Progenitor cell of endocrine pancreas (in vitro differentiated cells): ENCODE measurements at places on chromosomes 12 and 14. TPM values are rescaled to one million over a fixed set of nuclear protein-coding genes. Genes with fewer than 3 reads are reported as not detected.
A peak's percentile ranks its signal among the peaks of the same experiment; 100 is the strongest.

- H3K4me1 ChIP-seq: peaks cover 7% of the 10 kb centered on the region
- no peak for DNase-seq
- no peak overlapping the region for H3K27ac ChIP-seq
- H3K36me3 ChIP-seq: peaks cover 8% of the 10 kb centered on the region
- H3K27me3 ChIP-seq: no peaks in the 10 kb centered on the region
Observed at GRCh38 chr12:57830393-57830792, 11.9 kb upstream of the AVIL start.

GRCh38 chr14:22481546-22481945 is 107.5 kb downstream of the DAD1 start:
- H3K4me1 ChIP-seq: peaks cover 33% of the 10 kb centered on the region
- peaks cover 21% of the 10 kb centered on the region for H3K27me3 ChIP-seq
- no peak overlapping the region for H3K4me3 ChIP-seq
- no peaks in the 10 kb centered on the region for H3K36me3 ChIP-seq
- no peak overlapping the region for H3K27ac ChIP-seq

DNA sequence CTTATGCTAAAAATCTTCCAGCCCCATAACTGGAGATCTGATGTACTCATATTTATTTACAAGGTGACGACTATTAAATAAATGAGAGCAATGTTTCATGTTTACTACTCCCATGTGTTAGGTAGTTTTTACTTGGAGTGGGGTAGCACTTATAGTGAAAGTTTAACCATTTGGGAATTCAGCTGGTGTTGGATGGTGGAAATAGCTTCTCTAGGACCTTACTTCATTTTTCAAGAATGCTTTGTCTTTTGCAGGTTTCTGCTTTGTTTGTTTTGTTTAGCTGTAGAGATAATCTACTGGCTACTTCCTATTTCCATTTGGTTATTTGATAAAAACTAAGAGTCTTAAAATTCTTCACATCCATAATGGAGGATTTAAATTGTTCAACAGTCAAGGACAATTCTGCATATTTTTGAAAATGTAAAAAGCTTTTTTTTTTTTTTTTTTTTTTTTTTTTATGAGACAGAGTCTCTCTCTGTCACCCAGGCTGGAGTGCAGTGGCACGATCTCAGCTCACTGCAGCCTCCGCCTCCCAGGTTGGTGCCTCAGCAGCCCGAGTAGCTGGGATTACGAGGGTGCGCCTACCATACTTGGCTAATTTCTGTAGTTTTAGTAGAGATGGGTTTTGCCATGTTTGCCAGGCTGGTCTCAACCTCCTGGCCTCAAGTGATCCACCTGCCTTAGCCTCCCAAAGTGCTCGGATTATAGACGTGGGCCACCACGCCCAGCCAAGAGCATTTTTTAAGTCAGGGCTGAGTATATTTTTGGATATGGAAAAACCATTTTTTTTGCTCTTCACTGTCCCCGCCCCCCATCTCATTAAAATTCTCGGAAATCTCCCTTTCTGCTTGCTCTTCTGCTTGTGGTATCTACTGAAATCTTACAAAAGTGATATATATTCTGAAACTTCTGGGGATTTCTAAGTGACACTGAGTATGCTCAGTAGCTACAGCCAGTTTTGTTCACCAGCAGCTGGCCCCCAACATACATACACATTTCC is 1.4 kb upstream of the ABCD2 start:
- H3K27me3 ChIP-seq: peaks cover 3% of the 10 kb centered on the region
- DNase-seq: no peak
- H3K4me1 ChIP-seq: peaks cover 4% of the 10 kb centered on the region
- no peak overlapping the region for H3K27ac ChIP-seq
- no peak overlapping the region for H3K4me3 ChIP-seq

- peaks cover 5% of the 10 kb centered on the region for H3K4me1 ChIP-seq
- DNase-seq: no peak
- H3K27ac ChIP-seq: peak overlapping the region; percentile 51
- H3K4me3 ChIP-seq: no peak overlapping the region
- H3K27me3 ChIP-seq: no peaks in the 10 kb centered on the region
Observed at GRCh38 chr14:59262717-59263454, 74.4 kb downstream of the DAAM1 start.

GRCh38 chr12:40634517-40635131 is 57.6 kb upstream of the CNTN1 start:
- no peak overlapping the region for H3K27ac ChIP-seq
- no peaks in the 10 kb centered on the region for H3K36me3 ChIP-seq
- peaks cover 4% of the 10 kb centered on the region for H3K27me3 ChIP-seq
- no peak for DNase-seq

- H3K4me1 ChIP-seq: peaks cover 27% of the 10 kb centered on the region
- DNase-seq: no peak
- no peaks in the 10 kb centered on the region for H3K27me3 ChIP-seq
- peaks cover 5% of the 10 kb centered on the region for H3K36me3 ChIP-seq
- peak overlapping the region; percentile 71 for H3K27ac ChIP-seq
- no peak overlapping the region for H3K4me3 ChIP-seq
Observed at GRCh38 chr12:62724285-62724684, 210.7 kb downstream of the PPM1H start.

- H3K4me1 ChIP-seq: no peaks in the 10 kb centered on the region
- no peak within 1 kb of the TSS for H3K4me3 ChIP-seq
- H3K36me3 ChIP-seq: no peaks in the 10 kb centered on the region
- DNase-seq: no peak
- no peak within 1 kb of the TSS for H3K27ac ChIP-seq
Observed at GRCh38 chr12:1918081-1918883, at the start of gene CACNA2D4. Gene CACNA2D4, minus strand, starts transcription at chr12:1918652. Its CDS starts 179 bp downstream, at chr12:1918473.

GRCh38 chr12:119956047-119956446 is 33.0 kb upstream of the BICDL1 start:
- no peak overlapping the region for H3K27ac ChIP-seq
- no peaks in the 10 kb centered on the region for H3K27me3 ChIP-seq
- no peak overlapping the region for H3K4me3 ChIP-seq

The KRT6C gene
- not detected in 2 replicates for total RNA-seq

The CLEC14A gene
- total RNA-seq: 0.17 and 0.24 TPM in 2 replicates

The PTHLH gene
- total RNA-seq: 0.93 and 1.3 TPM in 2 replicates

The ACRBP gene
- 5.0 and 5.6 TPM in 2 replicates for total RNA-seq

The SMOC1 gene
- total RNA-seq: 10.1 and 10.9 TPM in 2 replicates

The TBX3 gene
- total RNA-seq: 16.3 and 22.7 TPM in 2 replicates

The NID2 gene
- total RNA-seq: 2.1 and 3.3 TPM in 2 replicates
